Activated B cell treated with CpG ODN at 0.5 μM for 24 hours (primary cell): ENCODE measurements at places on chromosomes 2 and 18. TPM values are rescaled to one million over a fixed set of nuclear protein-coding genes. Genes with fewer than 3 reads are reported as not detected.

DNA sequence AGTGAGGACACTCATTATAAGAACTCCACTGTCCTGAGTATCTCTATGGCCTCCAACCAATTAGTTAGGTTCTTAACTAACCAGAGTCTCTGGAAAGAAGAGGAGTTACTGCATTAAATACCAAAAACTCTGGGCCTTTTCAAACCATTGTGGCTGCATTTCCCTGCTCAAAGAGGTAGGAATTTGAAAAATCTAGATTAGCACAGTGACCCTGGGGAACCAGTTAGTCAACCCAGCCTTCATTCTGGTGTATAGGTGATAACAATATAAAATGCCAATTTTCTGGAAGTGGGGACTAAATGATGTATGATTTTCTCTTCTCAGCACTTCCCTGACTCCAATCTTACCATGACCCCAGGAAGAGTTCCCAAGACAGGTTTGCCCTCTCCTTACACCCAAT is 287.8 kb upstream of the SETBP1 start:
- no peaks in the 10 kb centered on the region for H3K36me3 ChIP-seq
- H3K4me1 ChIP-seq, result peaks cover 2% of the 10 kb centered on the region
- no peak overlapping the region for H3K4me3 ChIP-seq

DNA sequence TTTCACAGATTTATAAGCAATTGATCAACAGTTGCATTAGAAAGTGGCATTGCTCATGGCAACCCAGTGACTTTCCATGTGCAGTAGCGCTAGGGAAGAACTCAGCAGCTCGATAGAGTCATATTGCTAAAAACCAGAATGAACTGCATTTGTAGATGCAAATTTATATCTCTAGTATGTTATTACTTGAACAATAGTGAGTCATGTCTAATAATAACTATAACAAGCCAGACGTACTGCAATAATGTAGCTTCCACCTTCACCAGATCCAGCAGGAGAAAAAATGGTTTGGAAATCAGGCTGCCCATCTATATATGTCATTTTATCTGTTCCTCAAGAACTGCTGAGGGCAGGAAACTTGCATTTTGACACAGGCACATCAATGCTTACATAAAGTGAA is 66.5 kb upstream of the FIGN start:
- H3K36me3 ChIP-seq, result no peaks in the 10 kb centered on the region
- H3K27ac ChIP-seq, result no peak overlapping the region
- no peaks in the 10 kb centered on the region for H3K4me1 ChIP-seq
- H3K27me3 ChIP-seq, result no peaks in the 10 kb centered on the region

- no peak overlapping the region for H3K27ac ChIP-seq
- no peaks in the 10 kb centered on the region for H3K4me1 ChIP-seq
- H3K27me3 ChIP-seq, result no peaks in the 10 kb centered on the region
These were observed 155.6 kb downstream of the TTC32 start for GRCh38 chr2:19746137-19746600.

GRCh38 chr2:3728104-3729054 is 25.0 kb downstream of the DCDC2C start:
- H3K27ac ChIP-seq, result no peak overlapping the region
- no peak overlapping the region for H3K4me3 ChIP-seq
- H3K36me3 ChIP-seq, result no peaks in the 10 kb centered on the region
- peaks cover 10% of the 10 kb centered on the region for H3K27me3 ChIP-seq
- H3K4me1 ChIP-seq, result no peaks in the 10 kb centered on the region
- DNase-seq, result no peak

DNA sequence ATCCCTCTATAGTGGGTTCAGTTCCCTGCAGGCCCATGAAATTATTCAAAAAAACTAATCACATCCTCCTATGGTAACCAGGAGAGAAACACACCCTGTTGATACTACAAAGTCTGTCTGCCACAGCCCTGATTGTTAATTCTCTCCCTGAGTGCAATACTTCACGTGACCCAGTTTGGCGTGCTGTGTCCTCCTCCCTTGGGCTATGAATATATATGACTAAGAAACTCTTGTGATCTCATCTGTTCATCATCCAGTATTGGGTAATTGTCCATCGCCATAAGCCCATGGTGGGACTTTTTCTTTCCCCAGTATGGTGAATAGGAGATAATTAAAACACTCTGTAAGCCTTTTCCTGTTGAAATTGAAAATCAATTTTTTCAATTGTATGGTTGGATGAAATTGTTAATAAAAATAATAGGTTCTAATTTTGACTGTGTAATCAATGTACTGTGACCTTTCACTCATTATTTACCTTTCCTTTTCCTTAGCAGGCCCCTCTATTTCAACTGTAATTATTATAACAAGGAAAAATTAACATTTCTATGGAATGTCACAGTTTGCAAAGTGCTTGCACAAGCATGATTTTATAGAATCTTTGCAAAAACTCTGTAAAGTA is 1822.6 kb downstream of the SUCLG1 start:
- H3K4me1 ChIP-seq, result no peaks in the 10 kb centered on the region
- no peaks in the 10 kb centered on the region for H3K27me3 ChIP-seq
- no peak overlapping the region for H3K27ac ChIP-seq
- no peaks in the 10 kb centered on the region for H3K36me3 ChIP-seq

- peak; percentile 66 for DNase-seq
- H3K27ac ChIP-seq, result peak overlapping the region; percentile 92
These were observed 1.7 kb downstream of the TMBIM1 start for GRCh38 chr2:218290316-218291261.

- no peaks in the 10 kb centered on the region for H3K4me1 ChIP-seq
- no peak for DNase-seq
- no peaks in the 10 kb centered on the region for H3K36me3 ChIP-seq
- peaks cover 3% of the 10 kb centered on the region for H3K27me3 ChIP-seq
- no peak overlapping the region for H3K4me3 ChIP-seq
- H3K27ac ChIP-seq, result no peak overlapping the region
These were observed 153.6 kb downstream of the UPP2 start for GRCh38 chr2:158255257-158255656.

DNA sequence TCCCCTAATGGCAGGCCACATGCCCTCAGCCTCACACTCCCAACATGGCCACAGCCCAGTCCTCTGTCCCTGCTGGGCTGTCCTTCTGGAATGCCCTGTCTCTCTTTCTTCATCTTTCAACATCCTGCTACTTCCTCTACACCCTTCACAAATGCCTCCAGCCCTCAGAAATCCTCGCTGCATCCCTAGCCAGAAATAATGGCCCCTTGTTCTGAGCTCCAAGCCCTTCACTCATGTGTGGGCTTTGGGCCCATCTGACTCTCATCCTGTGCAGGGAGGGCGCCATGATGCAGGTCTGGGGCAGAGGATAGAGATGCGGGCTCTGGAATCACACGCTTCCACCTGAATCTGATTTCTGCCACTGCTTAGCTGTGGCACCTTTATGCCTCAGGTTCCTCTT is 181.9 kb downstream of the TNS1 start:
- no peaks in the 10 kb centered on the region for H3K27me3 ChIP-seq
- no peaks in the 10 kb centered on the region for H3K36me3 ChIP-seq
- H3K27ac ChIP-seq, result no peak overlapping the region
- DNase-seq, result no peak
- no peaks in the 10 kb centered on the region for H3K4me1 ChIP-seq

Gene TPO
- not detected in 2 replicates for total RNA-seq

Gene RND3
- not detected in 2 replicates for total RNA-seq

Gene LOXHD1
- not detected in 2 replicates for total RNA-seq

Gene CREB1
- total RNA-seq, result 112 and 127 TPM in 2 replicates

Gene CYRIA
- 72.7 and 76.1 TPM in 2 replicates for total RNA-seq

Gene PTPRN
- not detected in 2 replicates for total RNA-seq

Gene MYL1
- not detected in 2 replicates for total RNA-seq

Gene MPP4
- total RNA-seq, result not detected in 2 replicates

Gene COL4A3
- total RNA-seq, result 15.5 and 18.3 TPM in 2 replicates

Gene RIT2
- not detected in 2 replicates for total RNA-seq
